ENCODE measurements at places on chromosomes 12 and 14.

GRCh38 chr12:105480162-105480561, 149.7 kb downstream of the C12orf75 start:
- DNase-seq = no peak

DNA sequence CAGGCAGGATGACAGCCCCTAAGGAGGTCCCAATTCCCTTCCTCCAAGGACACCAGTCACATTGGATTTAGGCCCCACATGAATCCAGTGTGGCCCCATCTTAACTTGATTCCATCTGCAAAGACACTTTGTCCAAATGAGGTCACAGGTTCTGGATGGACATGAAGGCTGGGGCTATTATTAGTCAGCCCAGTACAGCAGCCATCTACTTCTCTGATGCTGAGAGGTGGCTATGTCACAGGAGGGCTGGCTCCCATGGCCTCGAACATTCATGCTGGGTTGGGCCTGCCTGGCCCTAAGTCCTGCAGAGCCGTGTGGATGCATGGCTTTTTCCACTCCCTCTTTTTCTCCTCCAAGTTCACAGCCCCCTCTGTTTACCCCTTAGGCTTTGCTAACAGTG, 35.9 kb downstream of the SLC15A4 start:
- no peak for DNase-seq

- no peak for DNase-seq
These were observed 13.9 kb upstream of the PCED1B start for GRCh38 chr12:47065546-47065945.

DNA sequence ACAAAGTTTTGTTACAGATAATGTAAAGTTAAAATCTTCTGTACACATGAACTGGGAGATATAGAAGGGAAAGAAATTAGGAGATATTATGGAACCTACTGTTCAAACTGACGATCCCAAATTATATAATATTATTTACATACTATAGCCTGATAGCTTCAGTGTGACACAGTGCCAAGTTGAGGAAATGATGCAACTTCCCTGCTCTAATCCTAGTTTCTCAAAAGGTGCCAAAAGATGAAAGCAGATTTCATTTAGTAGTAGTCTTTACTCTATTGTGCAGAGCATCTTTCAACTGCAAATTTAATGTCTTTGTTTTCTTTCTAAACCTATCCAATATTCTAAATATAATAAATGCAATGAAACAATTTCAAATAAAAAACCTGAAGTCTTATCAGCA, 46.9 kb downstream of the COCH start:
- DNase-seq = no peak

DNA sequence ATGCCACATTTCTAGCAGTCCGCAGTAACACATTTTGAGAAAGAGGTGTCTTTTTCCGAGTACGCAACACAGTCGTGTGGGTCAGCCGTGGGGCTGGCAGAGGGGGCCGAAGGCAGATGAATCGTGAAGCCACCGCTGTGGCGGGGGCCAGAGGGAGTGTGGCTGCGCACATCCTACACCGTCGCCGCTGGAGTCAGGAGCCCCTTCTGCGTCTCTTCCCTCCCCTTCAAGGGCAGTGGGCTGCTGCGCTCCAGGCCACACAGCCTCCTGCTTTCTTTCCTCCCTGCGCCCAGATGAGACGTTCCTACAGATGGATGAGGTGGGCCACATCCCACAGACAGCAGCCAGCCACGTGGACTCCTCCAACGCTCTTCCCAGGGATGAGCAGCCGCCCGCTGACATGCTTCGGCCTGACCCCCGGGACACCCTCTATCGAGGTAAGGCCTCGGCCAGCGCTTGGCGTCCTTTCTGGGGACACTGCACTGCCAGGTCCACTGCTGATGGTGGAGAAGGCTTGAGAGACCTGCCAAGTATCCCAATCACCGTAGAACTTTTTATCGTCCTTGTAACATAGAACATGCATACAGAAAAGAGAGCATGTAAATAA, 89.8 kb downstream of the B4GALNT3 start:
- DNase-seq = no peak

DNA sequence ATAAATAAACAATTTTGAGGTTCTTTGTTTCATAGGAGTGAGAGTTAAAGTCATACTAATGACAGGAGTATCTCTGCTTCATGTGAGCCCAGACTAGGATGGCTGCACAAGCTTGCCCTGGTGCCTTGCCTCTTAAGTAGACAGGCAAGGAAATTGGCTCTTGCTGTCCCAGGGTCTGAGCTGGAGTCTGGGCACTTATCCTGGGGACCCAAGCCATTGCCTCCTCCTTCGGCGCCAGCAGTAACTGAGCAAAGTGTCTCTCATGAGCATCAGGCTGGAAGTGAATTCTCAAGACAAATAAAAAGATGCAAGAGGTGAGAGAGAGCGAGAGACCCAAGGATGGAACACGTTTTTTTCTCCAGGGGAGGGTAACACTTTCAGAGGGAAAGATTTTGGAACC, 6.9 kb upstream of the FBXW8 start:
- no peak for DNase-seq

- DNase-seq = no peak
These were observed 2.0 kb downstream of the SYNE3 start for GRCh38 chr14:95514131-95515079.

GRCh38 chr14:105859717-105860614, 333.6 kb downstream of the TMEM121 start:
- peak; percentile 23 for DNase-seq

- no peak for DNase-seq
These were observed 28.6 kb upstream of the ADGRD1 start for GRCh38 chr12:130924966-130925665.

- no peak for DNase-seq
These were observed 60.9 kb upstream of the BBS10 start for GRCh38 chr12:76409074-76409473.

- DNase-seq = no peak
These were observed 7.1 kb downstream of the PGAM5 start for GRCh38 chr12:132717531-132718387.

DNA sequence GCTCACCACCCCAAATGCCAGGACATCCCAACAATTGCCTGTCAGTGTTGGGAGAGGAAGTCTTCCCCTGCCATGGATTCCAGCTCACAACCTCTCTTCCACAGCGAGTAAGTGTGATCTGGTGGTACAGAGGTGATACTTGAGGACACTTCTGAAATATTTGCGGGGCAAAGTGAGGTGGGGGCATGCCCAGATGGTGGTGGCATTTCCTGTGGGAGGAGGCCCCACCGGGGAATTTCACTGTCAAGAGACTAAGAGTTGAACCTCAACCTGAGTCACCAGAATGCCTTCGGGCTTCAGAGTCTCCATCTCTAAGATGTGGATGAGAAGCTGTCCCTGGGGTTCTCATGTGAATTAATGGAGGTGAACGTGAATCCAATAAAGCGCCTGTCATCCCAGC, 122.3 kb upstream of the RFLNA start:
- no peak for DNase-seq

- DNase-seq = no peak
These were observed 433.3 kb upstream of the PRICKLE1 start for GRCh38 chr12:43022838-43023237.

DNA sequence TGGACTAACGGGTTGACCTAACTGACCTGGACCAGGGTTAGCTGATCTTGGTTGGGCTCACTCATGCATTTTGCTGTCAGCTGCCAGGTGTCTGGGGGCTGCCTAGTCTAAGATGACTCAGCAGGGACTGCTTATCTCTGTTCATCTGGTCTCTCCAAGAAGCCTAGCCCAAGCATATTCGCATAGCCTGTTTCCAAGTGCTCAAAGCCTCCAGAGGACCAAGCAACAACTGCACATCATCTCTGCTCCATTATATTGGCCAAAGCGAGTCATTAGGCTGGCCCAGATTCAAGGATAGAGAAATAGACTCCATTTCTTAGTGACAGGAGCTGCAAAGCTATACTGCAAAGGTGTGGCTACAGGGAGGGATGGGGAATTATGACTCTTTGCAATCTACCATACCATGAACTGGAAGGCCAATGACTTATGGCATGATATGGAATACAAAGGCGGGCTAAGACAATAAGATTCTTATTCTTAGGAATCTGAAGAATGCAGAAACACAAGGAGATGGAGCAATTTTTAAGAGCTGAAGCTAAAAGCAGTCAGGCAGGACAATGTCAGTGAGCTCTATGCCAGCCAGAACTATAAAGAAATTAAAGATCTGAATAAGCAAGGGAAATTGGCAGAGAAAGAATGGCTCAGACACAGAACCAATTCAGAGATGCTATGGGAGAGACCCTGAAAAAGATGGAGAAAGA, 194.6 kb upstream of the FSCB start:
- no peak for DNase-seq

- DNase-seq = no peak
These were observed 55.4 kb downstream of the IRAK3 start for GRCh38 chr12:66244446-66244845.

DNA sequence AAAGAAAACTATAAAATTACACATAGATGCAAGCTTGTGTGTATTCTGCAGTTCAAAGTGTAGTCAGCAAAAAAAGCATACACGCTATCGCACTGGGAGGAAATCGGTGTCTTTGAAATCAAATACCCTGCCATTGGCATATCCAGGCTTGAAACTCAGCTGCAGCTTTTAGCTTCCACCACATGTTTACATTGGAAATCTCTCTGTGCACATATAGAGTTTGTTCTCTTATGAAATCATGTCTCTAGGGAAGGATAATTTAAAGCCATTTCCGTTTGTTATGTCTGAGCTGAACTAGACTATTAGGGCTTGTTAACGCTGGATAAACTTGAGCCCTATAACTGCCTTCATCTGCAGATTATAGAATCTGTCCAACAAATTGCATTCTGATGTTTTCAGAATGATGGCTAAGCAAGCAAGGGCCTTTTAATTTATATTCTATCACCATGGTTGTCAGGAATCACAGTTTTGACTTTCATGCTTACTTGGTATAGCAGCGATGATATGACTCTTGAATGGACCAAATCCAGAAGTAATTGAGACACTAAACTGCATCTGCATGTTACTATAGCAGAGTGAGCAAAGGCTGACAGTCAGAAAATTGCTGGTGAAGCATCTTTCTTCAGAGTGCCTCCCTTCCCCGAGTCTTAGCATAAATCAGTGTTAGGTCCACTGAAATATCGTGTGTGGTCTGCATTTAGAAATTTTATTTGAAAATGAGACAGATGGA, 442.8 kb downstream of the ZFP36L1 start:
- no peak for DNase-seq

DNA sequence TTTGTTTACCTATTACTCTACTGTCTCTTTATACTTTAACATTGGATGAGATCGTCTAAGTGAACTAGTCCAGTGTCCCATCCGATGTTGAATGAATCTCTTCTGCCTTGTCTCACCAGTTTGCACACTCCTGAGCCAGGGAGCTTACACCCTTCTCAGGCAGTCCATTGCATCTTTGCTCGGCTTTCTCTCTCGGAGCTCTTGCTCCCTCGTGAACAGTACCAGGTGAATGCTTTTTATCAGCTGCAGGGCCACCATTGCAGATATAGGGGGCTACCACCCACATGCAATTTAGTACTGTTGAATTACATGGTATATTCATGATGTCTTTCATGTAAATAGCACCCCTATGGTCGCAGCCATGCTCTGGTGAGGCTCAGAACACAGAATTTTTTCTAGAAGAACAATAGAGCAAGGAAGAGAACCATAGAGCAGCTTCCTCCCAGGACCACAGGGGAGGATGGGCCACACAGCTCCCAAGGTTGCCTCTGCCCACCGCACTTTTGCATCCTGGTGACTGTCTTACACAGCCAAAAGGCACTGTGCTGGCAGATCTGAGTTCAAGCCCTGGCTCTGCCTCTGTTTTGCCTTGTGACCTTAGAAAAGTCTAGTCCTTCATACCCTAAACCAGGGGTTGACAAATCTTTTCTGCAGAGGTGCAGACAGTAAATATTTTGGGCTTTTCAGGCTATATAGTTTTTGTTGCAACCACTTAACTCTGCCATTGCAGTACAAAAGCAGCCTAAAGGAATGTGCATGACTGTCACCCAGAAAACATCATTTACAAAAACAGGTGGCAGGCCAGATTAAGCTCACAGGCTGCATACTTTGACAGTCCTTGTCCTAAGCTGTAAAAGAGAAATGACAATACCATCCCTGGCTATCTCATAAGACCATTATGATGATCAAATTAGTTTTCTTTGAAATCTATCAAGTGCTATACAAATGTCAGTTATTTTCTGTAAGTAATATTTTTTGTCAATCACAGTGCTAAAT, 35.4 kb downstream of the PLEKHG7 start:
- DNase-seq = no peak

- no peak for DNase-seq
These were observed 1.4 kb downstream of the ACAD10 start for GRCh38 chr12:111687255-111687654.

DNA sequence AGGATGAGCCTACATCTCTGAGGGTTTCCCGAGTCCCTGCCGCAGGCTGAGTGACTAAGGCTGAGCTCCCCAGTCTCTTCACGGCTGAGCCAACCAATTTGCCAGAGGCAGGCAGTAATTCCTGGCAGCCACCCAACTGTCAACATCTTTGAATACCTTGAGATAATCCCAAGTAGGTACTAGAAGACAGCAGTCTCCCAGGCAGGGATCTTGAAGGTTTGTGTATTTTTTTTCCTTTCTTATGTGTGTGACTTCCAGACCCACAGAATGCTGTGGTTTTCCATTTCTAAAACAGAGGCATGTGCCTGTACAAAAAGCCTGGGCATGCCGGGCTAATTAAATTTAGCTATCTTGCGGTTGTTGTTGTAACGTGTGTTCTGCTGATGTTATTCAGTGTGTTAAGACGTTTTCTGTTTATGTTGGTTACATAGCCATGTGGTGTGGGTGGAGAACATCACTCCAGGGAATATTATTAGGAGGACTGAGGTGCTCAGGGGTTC, 155.5 kb downstream of the ANO2 start:
- no peak for DNase-seq
